ENCODE measurements at places on chromosomes 3 and 15.

DNA sequence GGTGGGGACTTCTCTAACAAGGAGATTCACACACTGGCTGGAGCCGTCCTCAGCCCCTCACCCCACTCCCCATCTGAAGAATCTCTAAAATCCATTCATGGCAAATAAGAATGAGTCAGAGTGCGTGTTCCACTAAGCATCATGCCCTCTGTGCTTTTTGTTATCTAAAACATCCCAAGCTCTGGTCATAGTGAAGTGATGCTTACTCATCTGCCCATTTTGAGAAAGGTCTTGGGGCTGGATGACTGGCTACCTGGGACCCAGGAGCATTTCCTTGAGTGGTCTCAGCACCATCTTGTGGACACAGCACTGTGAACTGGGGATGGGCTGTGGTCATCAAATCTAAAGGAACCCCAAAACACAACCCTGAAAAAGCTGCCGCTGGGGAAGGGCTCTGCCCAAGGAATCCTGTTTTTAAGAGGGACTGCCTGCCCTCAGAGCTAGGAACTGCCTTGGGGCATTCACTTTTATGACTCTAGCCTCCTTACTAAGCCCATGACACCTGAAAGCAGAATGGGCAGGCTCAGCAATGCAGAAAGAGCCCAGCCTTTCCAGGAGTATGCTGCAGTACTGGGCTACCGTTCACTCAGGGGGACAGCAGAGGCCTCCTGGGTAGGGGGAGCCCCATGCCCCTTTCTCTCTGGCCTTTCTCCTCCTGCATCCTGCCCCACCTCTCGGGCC, 53.5 kb downstream of the ZBTB38 start:
- DNase-seq: no peak

DNA sequence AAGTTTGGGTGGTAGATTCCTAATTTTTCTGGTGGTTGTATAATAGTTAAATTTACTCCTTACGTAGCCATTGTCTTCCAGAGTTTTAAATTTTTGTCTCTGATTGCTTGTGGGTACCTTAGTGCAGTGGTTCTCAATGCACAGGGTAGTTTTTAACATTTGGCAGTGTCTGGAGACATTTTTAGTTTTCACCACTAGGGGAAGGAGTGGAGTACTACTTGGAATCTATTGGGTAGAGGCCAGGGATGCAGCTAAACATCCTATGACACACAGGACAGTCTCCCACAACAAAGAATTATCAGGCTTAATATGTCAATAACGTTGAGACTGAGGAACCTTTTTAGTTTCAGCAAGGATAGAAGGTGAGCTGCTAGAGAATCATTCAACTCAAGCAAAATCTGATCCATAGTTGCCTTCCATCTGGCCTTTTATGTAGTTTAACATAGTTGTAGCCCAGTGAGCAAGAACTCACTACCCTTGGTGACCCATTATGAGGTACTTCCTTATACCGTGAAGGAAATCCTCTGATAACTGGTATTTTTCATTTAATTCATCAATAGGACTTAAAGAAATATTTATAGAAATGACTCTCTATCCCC, 8.6 kb upstream of the STX19 start:
- DNase-seq: no peak

GRCh38 chr3:190883973-190884832, 21.7 kb upstream of the GMNC start:
- DNase-seq: no peak

DNA sequence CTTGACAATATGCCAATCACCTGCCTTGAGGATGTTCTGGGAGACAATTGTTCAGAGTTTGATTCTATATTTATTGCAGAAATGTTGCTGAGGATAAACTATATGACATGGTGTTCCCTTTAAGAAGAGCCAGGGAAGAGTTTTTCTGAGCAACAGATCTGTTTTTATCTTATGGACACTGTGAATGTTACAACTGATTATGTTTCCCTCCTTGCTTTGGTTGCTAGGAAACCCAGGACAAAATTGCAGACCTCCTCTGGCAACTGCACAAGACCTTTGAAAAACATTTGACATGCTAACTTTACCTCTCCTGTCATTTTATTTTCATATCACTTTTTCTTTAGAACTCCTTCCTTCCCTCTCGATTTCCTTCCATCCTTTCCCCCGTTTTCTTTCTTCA, 8.2 kb upstream of the TM6SF1 start:
- DNase-seq: no peak

DNA sequence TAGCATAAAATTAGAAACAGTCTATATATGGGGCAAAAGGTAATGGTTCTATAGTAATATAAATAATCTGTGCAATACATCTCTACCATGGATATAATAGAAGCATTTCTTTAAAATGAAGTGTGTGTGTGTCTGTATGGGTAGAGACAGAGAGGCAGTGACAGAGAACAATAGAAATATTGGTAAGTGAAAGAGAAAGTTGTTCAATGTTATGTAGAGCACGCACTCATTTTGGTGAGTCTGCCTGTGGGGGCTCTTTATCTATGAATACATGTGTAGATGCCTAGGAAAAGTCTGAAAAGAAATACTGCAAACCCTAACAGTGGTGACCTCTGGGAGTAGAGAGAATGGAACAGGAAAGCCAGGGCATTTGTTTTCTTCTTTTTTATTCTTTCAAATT, 182.6 kb downstream of the STAC start:
- no peak for DNase-seq

DNA sequence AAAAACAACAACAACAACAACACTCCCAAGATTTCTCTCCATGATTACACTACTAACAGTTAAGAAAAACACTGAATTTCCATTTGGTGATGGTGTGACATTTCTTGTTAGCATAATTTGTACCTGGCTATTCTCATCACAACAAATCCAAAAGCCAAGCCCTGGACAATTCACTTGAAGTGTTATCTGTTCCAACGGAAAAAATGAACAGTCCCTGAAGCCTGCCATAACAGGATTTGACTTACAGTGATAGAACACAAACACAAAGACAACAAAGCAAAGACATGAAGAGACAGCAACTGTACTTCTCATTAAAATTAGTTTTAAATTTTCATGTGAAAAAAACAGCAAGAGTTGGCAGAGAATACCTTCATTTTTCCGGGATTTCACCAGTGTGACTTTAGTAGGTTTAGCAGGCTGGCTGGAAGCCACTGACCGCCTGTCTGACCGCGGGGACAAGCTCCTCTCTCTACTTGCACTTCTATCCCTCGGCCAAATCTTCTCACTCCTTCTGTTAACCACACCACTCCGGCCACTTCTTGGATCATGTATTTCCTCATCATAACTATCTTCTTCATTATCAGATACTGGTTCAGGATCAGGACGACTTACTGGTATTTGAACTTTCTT, 56.3 kb downstream of the TJP1 start:
- no peak for DNase-seq

- no peak for DNase-seq
Measured at GRCh38 chr3:46693038-46693891, at the start of gene ALS2CL. Gene ALS2CL, minus strand, starts transcription at chr3:46693679. Its CDS starts 4,239 bp downstream, at chr3:46689440.

DNA sequence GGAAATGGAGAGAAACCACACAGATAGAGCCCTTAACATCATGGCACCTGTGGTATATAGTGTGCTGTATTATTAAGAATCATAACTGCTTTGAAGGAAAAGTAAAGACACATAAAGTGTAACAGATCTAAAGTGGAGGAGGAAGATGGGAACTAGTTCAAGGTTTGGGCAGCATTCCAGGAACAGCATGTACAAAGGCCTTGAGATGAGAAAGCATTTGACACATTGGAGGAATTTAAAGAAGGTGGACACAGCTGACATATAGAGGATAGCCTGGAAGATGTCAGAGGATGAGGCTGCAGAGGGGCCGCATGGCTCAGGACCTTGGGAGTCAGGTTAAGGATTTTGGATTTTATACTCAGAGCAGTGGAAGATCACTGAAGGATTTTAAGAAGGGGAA, 39.0 kb downstream of the LRTM1 start:
- no peak for DNase-seq

DNA sequence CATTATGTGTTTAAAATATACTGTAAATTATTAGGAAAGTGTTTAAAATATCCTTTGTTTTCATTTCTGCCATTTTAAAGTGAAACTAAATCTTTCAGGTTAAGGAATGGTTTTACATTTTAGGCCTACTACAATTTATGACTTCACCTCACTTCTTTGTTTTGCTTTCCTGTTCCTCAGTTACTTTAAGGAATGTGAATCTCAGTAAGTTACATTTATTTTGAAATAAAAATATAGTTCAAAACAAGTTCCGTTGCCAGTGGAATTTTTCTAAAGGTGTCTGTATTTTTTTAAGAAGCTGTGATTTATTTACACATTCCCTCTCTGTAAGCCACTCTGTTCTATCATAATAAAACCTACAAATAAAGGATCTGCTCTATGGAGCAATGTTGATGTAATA, 630.9 kb upstream of the AGTR1 start:
- DNase-seq: no peak
